ENCODE measurements at places on chromosomes 5 and 9.

DNA sequence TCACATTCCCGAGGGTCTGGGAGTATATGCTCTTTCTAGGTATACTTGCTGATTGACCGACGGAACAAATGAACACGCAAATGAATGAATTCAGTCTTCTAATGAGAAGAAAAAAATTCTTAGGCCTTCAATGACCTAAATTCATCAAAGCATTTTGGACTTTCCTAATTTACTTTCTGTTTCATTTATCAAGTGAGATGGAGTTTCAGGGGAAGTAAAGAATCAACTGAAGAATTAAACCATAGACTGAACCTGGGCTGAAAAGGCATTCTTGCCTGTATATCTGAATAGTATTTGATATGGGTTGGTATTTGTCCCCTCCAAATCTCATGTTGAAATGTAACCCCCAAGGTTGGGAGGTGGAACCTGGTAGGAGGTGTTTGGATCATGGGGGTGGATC, 64.1 kb downstream of the ZFAND5 start:
- DNase-seq = no peak

- DNase-seq = no peak
Measured at GRCh38 chr9:127866535-127866934, 10.9 kb downstream of the AK1 start.

DNA sequence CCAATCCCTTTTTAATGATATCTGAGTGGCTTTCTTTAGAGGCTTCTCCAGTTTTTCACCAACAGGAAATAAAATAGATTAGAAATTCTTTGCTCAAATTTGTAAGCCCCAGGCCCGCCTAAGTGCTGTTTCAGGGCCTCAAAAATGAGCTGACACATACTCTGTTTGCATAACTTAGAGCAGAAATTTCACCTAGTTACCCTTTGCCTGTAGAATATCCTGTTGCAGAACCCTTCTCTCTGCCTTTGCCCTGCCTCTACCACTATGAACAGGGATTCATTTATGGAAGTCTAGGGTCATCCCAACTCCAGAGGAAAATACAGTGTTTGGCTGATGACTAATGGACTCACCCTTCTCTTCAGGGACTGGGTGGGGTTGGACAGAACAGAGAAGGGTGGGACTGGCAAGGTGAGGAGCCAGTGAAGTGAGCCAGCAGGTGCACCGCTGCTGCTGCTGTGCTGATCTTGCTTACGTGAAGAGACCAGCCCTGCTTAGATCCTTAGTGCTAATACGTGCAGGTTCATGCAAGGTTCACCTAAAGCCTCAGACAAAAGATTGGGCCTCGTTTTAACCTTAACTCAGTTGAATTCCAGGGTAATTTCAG, 22.8 kb downstream of the OSTF1 start:
- DNase-seq = no peak

DNA sequence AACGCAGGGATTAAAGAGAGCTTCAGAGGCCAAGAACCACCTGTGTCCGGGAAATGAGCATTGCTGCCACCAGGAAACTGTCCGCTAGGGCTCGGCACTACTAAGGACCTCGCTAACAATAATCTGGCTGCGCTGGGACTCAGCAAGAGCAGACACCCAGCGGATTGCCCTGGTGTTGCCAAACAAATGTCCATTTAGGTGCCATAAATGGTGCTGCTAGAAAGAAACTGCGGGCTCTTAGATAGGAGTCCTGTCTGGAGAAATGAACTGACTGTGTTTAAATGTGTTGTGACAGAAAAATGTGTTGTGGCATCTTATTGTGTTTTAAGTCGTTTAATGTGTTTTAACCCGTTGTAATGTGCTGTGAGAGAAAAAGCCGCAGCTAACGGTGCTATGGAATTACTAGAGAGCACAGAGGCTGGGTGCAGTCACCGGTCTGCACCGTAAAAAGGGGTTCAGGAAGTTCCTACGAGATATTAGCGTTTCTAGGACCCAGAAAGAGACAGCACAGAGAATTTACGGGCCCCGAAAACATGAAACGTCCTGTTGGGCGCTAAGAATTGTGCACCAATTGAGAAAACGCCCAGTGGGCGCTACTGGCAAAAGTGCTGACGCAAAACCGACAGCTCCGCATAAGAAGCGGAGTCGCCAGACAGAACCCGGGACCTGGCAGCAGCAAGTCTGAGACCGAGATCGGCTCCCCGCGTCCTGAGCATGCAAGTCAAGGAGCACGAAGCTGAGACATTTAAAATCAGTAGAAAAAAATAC, 90.6 kb downstream of the ANXA2R start:
- DNase-seq = no peak

DNA sequence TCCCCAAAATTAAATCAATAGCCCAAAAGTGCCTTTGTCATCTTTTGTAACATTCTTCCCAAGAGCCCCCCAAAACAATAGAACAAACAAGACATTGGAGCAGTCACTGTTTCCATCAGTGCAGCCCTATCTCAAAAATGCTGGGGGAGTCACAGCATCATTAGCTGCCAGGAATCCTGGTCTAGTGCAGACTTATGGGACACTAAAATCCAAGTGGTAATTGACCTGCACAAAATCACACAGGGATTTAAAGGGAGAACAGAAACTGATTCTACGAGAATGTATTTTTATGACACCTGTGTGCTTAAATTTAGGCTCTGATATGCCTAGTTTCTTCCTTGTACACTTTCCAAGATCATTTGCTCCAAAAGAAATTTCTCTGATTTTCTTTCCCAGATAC, 172.9 kb downstream of the GLIS3 start:
- DNase-seq = no peak

- DNase-seq = no peak
Measured at GRCh38 chr5:176536132-176536901, 885 bp downstream of the RNF44 start.

DNA sequence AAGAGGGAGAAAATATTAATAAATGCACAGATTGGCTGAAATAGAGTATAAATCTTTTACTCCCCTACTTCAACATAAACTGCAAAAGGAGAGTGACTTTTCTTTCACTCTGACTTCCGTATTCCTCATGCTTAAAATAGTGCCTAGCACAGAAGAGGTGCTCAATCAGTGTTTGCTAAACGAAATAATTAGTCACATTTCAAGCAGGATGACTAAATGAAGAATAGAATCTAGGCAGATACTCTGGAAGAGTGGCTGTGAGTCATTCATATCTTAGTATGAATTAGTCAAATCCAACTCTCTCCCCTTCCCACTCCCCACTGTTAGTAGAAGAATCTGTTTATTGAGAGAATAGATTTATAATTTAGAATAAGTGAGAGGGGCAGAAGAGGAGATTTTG, 4.8 kb downstream of the CD274 start:
- no peak for DNase-seq

GRCh38 chr5:122722341-122722740, 52.5 kb upstream of the SNX2 start:
- no peak for DNase-seq

- no peak for DNase-seq
Measured at GRCh38 chr5:165035520-165035919, 1530.1 kb downstream of the MAT2B start.

DNA sequence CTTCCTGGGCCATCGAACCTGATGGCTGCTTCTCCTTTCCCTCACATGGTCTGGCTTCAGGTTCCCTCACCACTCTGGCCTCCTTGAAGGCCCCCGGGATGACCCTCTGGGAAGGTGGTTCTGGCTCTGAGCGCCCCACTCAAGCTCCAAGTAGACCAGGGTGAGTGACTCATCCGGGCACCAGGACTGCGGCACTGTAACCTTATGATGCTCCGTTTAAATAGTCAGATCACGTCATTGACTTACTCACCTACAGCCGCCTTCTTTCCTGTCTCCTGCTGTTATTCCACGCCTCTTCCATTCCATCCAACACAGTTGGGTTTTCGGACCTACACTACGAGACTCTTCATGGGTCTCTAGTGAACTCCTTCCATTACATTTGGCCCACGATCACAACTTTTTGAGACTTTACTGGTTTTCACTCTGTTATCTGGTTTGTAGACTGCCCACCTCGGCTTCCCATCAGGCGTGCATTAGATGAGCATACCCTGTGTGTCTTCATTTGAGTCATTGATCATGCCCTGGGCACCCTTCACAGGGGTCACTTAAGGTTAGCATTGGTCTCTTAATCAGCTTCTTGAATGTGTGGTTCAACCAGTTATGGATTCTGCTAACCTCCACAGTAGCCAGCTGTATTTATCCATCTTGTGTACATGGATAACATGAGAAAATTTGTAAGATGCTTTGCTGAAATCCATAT, 138.8 kb upstream of the LMX1B start:
- DNase-seq = no peak

DNA sequence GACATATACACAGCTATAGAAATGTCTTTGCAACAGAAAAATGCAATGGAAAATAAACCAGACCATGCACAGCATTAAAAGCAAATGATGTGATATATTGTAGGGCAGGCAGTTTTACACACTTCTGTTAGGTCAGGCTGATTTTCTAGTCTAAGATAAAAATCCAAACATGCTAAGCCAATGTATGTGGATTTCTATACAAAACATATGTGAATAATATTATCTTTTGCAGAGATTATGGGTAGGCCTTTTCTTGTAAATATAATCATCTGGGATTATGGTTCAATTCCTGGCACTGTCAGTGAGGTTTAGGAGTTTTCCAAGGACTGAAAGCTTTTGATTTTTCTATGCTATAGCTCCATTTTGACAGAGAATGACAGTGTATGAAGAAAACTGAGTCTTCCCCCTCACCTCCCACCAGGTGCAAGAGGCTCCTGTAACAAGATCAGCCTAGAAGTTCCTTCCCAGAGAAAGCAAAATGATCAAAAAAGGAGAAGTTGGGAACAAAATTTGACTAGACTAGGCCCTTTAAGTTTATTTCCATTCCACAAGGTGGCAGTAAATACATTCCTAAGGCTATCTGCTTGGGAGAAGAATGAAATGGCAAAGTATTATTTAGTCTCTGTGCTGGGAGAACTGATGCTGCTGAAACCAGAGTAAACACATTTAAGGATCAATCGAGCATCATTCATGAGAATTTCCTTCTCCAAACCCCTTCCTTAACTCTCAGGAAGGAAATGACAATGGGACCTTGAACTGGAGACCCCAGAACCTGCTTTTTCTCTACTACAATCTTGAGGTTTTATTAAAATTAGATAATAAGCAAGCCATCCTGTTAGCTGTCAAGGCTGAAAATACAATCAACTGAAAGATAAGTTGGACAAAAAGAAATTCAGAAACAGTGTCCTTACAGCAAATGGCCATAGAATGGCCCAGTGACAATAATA, 133.0 kb upstream of the TUT7 start:
- no peak for DNase-seq
